H9 (cell line): ENCODE measurements at places on chromosomes 2 and 18. TPM values are rescaled to one million over a fixed set of nuclear protein-coding genes. Genes with fewer than 3 reads are reported as not detected.
A peak's percentile ranks its signal among the peaks of the same experiment; 100 is the strongest.

DNA sequence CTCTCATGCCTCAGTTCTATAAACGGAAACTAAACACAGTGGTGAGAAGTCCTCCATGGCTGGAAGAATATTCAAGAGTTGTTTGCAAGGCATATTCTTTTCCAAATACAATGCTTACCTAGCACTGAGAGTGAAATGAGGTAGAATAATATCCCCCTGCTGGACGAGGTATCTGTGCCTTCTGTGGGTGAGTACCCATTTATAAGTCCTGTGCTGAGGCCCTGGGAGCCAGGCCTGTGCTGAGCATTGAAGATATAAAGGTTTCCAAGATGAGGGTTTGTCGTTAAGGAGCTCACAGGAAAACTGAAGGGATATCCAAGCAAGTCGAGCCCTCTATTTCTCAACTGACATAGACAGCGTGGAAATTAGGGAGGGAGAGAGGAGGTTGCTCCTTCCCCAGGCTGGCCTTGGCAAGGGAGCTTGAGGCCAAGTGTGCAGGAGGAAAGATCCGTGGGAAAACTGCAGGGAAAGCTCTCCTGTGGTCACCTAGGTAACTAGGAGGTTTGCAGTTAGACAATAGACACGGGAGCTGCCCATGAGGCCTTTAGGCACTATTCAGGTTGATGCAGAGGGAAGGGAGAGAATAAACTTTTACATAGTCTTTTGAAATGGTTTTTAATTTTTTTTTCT lies 17.6 kb downstream of the PTPRM start:
- DNase-seq, result no peak

DNA sequence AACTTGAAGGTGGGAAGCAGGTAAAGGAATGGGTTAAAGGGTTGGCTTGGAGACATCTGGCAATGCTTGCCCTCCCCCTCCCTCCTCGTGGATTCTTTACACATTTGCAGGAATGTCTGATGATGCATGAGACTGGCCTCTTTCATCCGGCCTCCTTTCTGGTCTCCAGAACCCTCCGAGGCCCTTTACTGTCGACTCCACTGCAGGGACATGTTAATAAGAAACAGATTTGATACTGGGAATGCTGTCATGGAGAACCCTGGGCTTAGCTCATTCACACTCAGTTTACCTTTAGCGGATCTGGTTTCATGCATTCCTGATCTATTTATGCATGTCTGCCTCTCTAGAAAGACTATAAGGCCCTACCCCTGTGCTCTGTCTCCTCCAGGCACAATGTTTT lies 238.7 kb downstream of the TGIF1 start:
- DNase-seq, result peak; percentile 43

- DNase-seq, result no peak
Measured at GRCh38 chr2:160892204-160892603, 268.0 kb upstream of the TANK start.

DNA sequence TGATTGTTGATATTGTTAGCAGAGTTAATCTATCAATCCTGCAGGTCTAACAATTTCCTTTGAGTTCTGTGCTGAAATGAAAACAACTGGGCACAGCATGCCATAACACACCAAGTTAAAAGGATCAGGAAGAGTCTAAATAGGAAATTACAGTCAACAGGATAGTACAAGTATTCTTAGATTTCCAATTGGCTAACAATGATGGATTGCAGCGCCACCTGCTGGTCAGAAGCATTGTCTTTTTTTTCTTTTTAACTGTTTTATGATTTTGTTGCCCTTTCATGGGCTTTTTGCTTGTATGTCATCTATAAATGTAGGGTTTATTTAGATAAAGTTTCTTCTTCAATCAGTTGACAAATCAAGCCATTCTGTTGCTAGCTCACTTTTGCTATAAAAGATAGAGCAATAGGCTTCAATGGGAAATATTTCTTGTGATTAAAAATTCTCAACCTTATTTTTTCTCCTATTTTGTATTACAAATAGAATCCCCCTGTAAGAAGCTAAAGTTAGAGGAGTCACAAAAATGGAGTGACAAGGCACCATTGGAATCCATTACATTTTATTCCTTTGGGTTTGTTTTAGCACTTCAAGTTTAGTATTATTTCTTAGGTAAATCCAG lies 40.8 kb upstream of the RPRM start:
- DNase-seq, result no peak

Gene IL1RL1
- not detected in 2 replicates for total RNA-seq
